ENCODE measurements at places on chromosomes 3 and 15.

- no peak for DNase-seq
Measured at GRCh38 chr3:60308808-60309207, 942.4 kb downstream of the FHIT start.

GRCh38 chr3:4015426-4015825, 216.2 kb downstream of the LRRN1 start:
- no peak for DNase-seq

DNA sequence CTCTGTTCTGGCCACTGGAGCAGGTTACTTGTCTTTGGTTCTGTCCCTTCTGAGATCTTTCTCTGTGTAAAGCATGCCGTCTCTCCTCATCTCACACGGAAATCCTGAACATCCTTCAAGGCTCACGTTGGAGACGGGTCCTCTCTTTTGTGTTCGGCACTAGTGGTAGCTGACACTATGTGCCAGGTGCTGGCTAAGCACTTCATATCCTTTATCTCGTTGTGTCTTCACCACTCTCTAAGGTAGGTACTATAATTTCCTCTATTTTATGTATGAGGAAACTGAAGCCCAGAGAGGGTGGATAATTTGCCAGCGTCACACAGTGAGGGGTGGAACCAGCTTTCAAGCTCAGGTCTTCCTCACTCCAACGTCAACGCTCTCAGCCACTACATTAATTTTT, 1.2 kb downstream of the IFT122 start:
- DNase-seq: peak; percentile 16

DNA sequence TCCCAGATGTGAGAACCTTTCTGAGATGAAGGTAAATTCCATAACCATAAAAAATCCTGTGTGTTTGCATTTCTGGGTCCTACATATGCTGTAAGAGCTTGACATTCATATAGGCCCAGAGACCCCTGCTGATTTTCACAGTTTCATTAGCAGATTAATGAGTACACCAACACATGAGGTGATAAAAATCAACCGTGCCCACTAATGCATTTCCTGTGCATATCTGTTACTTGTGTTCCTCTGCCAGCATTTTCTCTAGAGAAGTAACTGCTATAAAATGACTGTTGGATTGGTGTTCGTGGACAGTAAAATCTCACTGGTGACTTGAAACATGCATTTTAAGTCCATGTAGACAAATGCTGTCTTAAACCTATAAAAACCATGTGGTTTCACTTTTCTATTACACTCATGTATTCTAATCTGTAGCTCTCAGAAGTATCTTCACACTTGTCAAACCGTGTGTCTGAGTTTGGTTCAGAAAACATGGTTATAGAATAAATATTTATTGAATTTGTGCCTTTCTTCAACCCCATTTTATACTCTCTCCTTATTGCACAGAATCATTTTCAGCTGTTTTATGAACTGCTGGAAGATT, 14.6 kb downstream of the MAP2K5 start:
- no peak for DNase-seq

GRCh38 chr15:92011611-92012367, 158.3 kb downstream of the SLCO3A1 start:
- peak; percentile 9 for DNase-seq

Data from activated T-helper 2 cell treated with anti-CD3 and anti-CD28 coated beads, Interferon-gamma antibody, Interleukin-2, Interleukin-4, amounts not matched to agents 10 μg/mL and 5 μg/mL and 100 μg/mL, durations not matched to agents 14 hours and 24 hours and 36 hours (primary cell).